ENCODE measurements at places on chromosomes 2 and 18.

- no peak for DNase-seq
These were observed 51.4 kb downstream of the POMC start for GRCh38 chr2:25116956-25117355.

DNA sequence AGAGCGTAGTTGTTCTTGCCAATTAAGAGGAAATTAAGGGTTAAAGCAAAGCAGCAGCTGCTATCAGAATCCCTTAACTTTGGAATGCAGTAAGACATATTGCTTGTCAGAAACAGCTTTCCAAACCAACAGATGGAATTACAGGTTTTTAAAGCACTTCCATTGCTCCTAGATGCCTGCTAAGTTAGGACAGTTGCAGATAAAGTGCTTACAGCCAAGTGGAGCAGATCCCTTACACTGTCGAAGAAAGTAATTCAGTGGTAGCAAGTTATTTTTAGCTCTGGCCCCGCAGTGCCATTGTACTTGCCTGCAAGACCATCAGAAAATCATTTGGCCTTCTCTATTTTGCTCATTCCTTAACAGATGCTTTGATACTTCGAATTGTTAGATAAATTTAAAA, 5.4 kb downstream of the PDK1 start:
- no peak for DNase-seq

GRCh38 chr2:226580403-226580802, 219.2 kb downstream of the IRS1 start:
- no peak for DNase-seq

- DNase-seq, result no peak
These were observed 25.0 kb downstream of the WDFY1 start for GRCh38 chr2:223920109-223920508.

GRCh38 chr2:170098626-170099312, 79.2 kb upstream of the MYO3B start:
- DNase-seq, result no peak

DNA sequence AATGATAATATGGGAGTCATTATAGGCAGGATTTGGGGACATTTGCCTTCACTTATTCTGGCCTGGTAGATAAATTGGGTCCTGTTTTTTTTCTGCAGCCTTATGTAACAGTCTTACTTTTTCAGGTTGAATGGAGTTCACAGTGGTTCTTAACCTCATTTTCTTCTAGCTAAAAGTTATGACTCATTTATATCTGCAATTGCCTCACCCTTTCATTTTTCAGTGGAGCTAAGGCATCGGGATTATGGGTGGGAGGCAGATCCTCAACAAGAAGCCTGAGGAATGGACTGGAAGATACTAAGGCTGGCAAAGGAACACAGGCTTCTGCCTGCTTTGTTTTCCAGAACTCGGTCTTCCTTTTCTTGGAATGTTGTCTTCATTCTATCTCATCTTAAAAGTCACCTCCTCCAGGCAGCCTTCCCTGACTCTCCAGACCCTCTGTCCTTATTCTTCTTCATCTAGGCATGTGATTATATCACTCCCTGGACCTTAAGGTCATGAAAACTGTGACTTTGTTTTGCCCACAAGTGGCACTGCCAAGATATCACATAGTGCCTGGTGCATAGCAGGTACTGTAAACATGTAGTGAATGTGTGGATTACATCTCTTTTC, 41.0 kb upstream of the ACSL3 start:
- no peak for DNase-seq
